ENCODE measurements at places on chromosomes 16 and 17.
A peak's percentile ranks its signal among the peaks of the same experiment; 100 is the strongest.

DNA sequence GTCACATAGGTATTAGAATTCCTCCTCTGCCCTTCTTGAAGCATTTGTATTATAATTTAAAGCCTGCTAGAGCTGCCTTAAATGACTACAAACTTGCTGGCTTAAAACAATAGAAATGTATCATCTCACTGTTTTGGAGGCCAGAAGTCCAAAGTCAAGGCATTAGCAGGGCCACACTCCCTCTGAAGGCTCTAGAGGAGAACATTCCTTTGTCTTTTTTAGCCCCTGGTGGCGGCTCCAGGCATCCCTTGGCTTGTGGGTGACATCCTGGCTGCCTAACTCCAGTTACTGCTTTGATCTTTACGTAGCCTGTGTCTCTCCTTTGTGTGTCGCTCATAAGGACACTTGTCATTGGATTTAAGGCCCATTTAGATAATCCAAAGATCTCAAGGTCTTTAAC is 186.6 kb upstream of the SALL1 start:
- no peak for DNase-seq

- peak; percentile 59 for DNase-seq
These were observed 644 bp downstream of the NFAT5 start for GRCh38 chr16:69566240-69566980.

GRCh38 chr16:72474501-72475123 is 302.7 kb upstream of the PMFBP1 start:
- DNase-seq, result no peak

- DNase-seq, result no peak
These were observed 18.8 kb downstream of the STX4 start for GRCh38 chr16:31052114-31052513.

- no peak for DNase-seq
These were observed 23.4 kb downstream of the ITGAE start for GRCh38 chr17:3777366-3778120.

GRCh38 chr17:19002805-19003542 is 1.6 kb downstream of the FAM83G start:
- DNase-seq, result no peak

- DNase-seq, result no peak
These were observed 101.2 kb upstream of the DHX40 start for GRCh38 chr17:59464246-59464645.

GRCh38 chr16:71467810-71468209 is 5.8 kb upstream of the ZNF23 start:
- DNase-seq, result no peak

- DNase-seq, result no peak
These were observed 83.5 kb upstream of the DNAJA2 start for GRCh38 chr16:47056688-47057629.

GRCh38 chr16:24119807-24120206 is 136.3 kb upstream of the CACNG3 start:
- DNase-seq, result no peak

GRCh38 chr16:3791701-3792100 is 74.4 kb upstream of the TRAP1 start:
- no peak for DNase-seq

- DNase-seq, result no peak
These were observed 70.2 kb downstream of the HIC1 start for GRCh38 chr17:2125013-2125535.

- DNase-seq, result no peak
These were observed 42.6 kb upstream of the ZNF469 start for GRCh38 chr16:88339930-88340754.

DNA sequence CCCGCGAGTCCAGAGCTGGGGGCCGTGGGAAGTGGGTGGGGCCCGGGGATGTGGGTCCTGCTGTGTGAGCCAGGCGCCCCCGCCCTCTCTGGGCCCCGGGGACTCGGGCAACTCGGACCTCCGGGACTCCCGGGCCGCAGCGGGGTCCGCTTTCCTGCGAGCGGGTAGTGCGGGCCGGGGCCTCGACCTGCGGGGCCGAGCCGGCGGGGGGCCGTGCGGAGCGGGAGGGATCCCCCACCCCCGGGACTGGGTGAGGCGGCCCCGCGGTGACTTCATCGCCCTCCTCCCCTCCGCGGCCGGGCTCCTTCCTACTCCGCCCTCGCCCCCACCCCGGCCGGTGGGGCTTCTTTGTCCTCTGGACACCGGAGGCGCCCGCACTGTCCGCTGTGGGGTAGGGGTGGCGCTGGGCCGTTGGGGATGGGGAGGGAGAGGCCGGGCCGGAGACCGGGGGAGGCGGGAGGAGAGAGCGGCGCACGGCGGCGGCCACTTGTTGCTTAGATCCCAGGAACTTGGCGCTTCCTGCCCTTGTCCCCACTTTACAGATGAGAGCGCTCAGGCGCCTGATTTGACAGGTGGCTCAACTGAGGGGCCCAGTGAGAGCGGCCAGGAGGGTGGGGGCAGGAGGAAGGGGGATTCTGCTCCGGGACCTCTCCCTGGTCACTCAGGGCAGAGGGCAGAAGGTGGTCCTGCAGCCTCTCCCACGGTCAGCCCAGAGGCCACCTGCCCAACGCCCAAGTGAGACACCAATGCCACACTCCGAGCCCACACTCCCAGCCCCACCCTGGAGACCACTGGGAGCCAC is 874 bp downstream of the CMTM3 start:
- no peak for DNase-seq

GRCh38 chr16:75282466-75283281 is 31.2 kb upstream of the BCAR1 start:
- DNase-seq, result no peak

GRCh38 chr17:82836823-82837357 is 2.9 kb downstream of the ZNF750 start:
- DNase-seq, result no peak

- DNase-seq, result no peak
These were observed at the start of gene ATP1B2 for GRCh38 chr17:7650509-7651096. Gene ATP1B2 (plus strand): TSS chr17:7650926. CDS start chr17:7651519, 593 bp downstream.

- DNase-seq, result no peak
These were observed 71.6 kb upstream of the ALOX12 start for GRCh38 chr17:6924208-6924607.

- DNase-seq, result no peak
These were observed 7.0 kb upstream of the MYH2 start for GRCh38 chr17:10556301-10557005.

DNA sequence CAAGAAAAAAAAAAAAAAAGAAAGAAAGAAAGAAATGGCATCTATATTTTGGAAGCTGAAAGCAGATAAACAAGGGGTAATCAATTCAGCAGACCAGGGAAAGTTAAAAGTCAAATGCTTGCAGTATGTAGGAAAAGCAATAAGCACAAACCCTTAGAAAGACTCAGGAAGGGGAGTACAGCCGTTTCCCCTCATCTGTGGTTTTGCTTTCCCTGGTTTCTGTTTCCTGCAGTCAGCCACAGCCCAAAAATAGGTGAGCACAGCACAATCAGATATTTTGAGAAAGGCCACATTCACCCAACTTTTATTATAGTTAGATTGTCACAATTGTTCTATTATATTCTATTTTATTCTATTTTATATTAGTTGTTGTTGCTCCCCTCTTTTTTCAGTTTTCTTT is 14.4 kb upstream of the ALOX12 start:
- no peak for DNase-seq

GRCh38 chr17:17416007-17416399 is 60.8 kb upstream of the MED9 start:
- no peak for DNase-seq

- no peak for DNase-seq
These were observed 65.7 kb upstream of the LRRC37A3 start for GRCh38 chr17:64984851-64985521.

DNA sequence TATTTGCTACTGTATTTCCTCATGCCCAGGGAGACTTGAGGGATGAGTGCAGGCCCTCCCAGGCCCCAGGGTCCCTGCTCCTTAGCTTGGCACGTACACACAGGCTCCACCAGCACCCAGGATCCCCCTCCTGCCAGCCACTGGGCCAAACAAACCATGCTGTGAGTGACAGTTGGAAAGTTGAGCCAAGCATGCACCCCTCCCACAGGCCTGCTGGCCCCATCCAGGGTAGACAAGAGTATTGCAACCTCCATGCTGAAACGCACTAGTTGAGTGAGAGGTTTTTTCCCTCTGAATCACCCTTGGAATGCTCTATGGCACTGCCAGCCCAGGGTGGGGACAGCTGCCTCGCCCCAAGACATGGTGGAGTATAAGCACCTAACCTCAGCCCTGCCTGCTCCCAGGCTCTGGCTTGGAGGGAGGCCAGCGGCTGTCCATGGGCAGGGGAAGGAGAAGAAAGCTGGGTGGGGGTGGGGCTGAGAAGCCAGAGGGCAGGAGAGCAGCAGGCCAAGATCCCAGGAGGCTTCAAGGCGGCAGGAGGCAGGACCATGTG is 49.6 kb downstream of the PITPNM3 start:
- no peak for DNase-seq

GRCh38 chr17:11908711-11909146 is 88.5 kb downstream of the ZNF18 start:
- no peak for DNase-seq

- no peak for DNase-seq
These were observed 479.3 kb upstream of the ZFHX3 start for GRCh38 chr16:73527187-73527586.

GRCh38 chr16:75280331-75280804 is 28.9 kb upstream of the BCAR1 start:
- DNase-seq, result no peak

GRCh38 chr16:86442703-86443102 is 67.6 kb upstream of the FOXF1 start:
- DNase-seq, result no peak

DNA sequence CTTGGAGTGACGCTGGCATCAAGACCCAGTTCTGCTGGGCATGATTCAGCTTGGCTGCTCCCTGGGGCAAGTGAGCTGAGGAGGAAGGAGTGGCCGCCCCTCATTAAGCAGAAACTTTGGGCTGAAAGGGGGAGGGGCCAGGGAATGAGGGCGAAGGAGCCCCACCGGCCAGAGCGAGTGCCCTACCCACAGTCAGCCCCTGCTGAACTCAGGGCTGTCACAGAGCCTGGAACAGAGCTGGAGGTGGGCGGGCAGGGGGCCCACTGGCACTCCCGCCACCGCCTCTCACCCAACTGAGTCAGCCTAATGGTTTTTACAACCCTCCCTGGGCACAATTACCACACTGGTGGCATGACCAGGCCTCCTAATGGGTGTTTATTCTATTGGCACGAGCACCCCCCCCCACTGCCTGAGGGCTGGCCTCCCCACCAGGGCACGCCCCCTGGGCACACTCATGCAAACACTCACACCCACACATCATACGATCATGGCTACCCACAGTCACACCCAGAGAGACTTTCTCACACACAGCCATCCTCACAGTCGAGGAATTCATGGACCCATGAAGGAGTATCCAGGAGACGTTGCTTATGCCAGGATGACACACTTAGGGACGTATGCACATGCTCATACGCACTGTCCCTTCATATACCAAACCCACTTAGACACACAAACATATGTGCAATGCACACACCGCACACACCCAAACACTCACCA is 19.2 kb downstream of the UNC119 start:
- no peak for DNase-seq

DNA sequence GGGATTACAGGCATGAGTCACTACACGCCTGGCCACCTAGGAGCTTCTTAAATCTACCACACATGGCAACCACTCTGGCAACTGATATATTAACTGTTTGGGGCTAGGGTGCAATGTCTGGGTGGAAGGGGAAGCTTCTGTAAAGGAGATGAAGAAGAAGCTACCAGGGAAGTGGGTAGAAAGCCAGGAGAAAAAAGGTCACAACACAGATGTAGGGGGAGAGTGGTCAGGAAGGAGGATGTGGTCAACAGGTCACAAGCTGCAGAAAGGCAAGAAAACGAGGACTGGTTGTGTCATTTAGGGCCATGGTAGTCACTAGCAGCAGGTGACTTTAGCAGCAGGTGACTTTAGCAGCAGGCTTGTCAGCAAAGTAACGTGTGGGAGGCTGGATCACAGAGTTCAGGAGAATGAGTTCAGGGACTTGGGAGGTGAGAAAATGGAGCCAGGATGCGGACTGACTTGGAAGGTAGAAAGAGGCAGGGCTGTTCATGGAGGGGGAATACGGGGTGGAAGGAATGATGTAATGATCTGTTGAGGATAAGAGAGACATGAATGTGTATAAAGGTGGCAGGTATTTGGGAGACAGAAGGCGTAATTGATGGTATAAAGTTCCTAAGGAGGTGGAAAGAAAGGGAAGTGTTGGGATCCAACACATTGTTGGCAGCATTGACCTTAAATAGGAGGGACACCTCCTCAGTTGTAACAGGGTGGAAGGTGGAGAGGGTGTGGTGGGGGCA is 16.3 kb upstream of the WFIKKN2 start:
- peak; percentile 9 for DNase-seq

GRCh38 chr17:75398279-75398678 is 7.2 kb downstream of the GRB2 start:
- DNase-seq, result no peak

DNA sequence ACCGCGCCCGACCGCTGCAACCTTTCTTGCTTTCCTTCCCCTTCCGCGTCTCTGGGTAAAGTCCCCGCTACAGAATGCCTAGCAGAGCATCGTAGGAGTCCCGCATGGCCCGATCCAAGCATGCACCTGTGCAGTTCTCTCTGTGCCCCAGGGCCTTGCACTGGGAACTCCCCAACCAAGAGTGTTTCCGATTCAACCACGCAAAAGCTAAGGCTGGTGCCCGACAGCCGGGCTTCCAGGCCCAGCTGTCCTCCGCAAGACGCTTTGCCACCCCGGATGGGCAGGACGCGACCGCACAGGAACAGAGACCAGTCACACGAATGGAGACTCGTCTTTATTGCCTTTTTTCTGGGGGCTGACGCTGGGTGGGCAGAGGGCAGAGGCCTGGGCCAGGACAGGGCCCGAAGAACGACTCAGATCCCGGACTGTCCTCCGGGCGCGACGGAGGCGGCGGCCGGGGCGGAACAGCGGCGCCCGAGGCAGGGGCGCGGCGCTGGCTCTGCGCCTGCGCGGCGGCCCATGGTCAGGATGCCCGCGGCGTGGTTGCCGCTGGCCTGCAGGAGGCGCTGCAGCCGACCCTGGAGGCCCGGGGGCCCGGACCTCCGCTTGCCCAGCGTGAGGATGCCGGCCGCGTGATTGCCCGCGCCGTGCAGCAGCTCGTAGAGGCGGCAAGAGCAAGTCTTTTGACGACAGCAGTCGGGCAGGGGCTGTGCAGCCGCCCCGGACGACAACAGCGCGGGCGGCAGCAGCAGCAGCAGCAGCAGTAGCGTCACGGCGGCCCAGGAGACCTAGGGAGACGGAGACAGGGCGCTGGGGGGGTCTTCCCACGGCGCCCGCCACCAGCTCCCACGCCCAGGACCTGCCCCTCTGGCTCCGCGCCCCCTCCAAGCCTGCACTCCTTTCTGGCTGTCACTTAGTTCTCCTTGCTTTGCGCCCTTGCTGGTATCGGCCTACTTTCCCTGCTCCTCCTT is 1.2 kb downstream of the HCRT start:
- no peak for DNase-seq

DNA sequence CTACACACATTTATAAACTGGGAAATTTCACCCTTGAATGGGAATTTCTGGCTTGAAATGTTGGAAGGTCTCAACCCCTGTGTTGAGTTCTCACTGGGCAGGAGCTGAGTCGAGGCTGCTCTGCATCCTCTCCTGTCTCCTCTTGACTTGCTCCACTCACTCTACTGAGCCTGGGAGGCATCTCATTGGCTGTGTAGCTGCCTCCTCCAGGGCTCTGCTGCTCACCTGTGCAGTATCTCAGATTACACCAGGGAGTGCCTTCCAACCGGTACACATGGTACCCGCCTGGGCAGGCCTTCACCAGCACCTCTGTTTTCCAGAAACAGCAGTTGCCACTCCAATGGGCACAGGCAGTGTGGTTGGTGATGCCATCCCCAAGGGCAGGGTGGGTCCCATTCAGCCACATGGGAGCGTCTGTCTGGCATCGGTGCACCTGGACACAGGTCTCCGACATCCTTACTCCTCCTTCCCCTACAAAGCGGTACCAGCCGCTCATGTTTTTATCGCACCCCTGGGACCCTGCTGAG is 3.7 kb downstream of the GP2 start:
- no peak for DNase-seq
